ENCODE measurements at places on chromosomes 2 and 18. TPM values are rescaled to one million over a fixed set of nuclear protein-coding genes. Genes with fewer than 3 reads are reported as not detected.

Gene MRO
- 1.1 TPM for total RNA-seq

Gene KCNS3
- 30.3 TPM for total RNA-seq

DNA sequence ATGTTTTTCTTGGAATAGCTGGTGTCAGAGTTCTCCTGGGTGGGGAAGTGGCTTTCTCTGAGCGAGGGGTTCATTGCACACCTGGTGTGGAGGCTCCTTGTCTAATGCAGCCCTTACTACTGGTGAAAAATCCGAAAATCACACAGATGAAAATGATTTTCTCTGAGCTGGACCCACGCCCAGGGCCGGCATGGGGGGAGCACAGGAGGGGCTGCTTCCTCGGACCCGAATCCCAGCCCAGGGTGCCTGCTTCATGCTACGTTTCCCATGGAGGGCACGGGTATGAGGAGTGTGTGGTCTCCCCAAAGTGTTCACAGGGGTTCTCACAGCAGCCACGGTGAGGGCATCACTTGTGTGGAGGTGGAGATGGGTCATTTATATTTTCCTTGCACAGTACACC, 288.0 kb upstream of the HDAC4 start:
- no peak for DNase-seq

Gene CAPN14
- 0.14 TPM for total RNA-seq

Gene SPOPL
- total RNA-seq = 46.3 TPM

- DNase-seq = no peak
Measured at GRCh38 chr2:205865905-205866441, 183.7 kb downstream of the NRP2 start.

Gene ABHD1
- total RNA-seq = not detected

Gene CCDC148
- not detected for total RNA-seq

- DNase-seq = no peak
Measured at GRCh38 chr2:98465456-98466226, 21.0 kb downstream of the INPP4A start.

Gene CPLX4
- not detected for total RNA-seq

- no peak for DNase-seq
Measured at GRCh38 chr2:54680397-54681041, 42.9 kb upstream of the EML6 start.

GRCh38 chr2:100321179-100321865, 979 bp downstream of the LONRF2 start:
- no peak for DNase-seq

DNA sequence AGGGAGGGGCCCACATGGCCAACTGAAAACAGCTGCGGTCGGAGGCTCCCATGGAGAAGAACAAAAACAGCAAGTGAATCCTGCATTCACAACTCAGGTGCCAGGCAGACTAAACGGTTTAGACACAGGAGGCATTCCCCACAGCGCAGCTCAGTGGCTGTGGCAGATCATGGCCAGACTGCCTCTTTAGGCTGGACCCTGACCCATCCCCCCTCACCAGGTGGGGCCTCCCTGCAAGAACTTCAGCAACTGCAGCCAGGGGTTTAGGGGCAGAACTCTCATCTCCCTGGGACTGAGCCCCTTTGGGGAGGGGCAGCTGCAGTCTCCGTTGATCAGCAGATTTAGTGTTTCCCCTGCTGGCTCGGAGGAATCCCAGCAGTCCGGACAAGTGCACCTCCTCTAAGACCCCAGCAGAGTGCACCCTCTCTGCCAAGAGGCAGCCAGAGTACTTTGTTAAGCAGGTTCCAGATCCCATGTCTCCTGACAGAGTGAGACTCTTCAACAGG, 346.7 kb downstream of the SS18 start:
- no peak for DNase-seq

Gene ERFE
- total RNA-seq = 1.5 TPM

Gene IL36B
- not detected for total RNA-seq

- no peak for DNase-seq
Measured at GRCh38 chr2:239132156-239132709, 268.6 kb downstream of the HDAC4 start.

DNA sequence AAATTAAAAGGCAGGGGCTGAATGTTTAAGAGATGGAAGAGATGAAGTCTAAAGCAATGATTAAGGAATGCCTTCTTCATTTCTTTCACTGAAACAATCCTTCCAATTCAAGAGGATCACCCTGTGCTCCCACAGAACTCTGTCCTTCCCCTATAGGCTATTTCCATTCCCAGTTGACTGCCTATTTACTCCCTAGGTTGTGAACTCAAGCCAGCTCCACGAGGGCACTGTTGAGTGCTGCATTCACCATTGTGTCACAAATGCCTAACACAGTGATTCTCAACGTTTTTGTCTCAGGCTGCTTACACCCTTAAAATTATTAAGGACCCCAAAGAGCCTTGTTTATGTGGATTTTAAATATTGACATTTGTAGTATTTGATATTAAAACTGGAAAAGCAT, 112.4 kb downstream of the AOX1 start:
- no peak for DNase-seq

DNA sequence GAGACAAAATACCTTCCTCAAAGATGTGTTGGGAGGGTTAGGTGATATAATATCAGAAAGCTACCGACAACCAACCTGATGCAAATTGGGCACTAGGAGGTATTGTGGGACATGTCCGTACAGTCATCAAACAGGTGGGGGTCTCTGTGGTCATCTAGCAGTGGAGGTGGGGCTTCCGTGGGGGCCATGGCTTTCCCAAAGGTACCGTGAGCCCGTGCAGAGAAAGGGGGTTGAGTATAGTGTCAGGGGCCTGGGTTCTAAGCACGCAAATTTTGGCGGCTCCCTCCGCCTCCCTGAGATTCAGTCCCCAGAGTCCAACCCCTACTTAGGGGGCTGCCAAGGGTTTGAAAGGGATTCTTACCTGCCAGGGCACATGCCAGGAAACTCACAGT, 32.6 kb downstream of the HJURP start:
- no peak for DNase-seq

- DNase-seq = no peak
Measured at GRCh38 chr2:96684883-96685576, 42.5 kb downstream of the FER1L5 start.

- no peak for DNase-seq
Measured at GRCh38 chr18:34467058-34467457, 242.3 kb upstream of the NOL4 start.

Gene SKA1
- not detected for total RNA-seq

Gene TRPM8
- not detected for total RNA-seq

- peak; percentile 34 for DNase-seq
Measured at GRCh38 chr2:167140767-167141166, 252.5 kb downstream of the XIRP2 start.

Gene KCNG2
- total RNA-seq = 1.5 TPM

DNA sequence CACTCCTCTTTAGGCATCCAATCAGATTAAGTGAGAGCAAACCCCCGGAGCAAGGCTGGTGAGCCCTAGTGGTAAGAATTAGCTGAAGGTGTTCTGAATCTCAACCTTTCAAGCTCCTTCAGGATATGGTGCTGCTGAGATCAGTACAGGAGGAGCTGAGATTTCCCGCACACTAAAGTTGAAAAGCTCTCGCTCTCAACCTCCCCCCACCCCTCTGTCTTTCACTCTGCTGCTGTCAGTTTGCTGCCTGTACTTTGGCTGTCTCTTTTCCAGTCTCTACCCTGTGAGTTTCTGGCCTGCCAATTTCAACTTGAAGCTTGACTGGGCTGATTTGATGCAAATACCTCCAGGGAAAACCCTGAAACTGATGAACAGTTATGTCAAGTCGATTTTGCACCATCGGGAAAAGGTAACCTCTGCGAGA, 15.7 kb downstream of the ZEB2 start:
- DNase-seq = no peak
